ENCODE measurements at places on chromosomes 12 and 14.

DNA sequence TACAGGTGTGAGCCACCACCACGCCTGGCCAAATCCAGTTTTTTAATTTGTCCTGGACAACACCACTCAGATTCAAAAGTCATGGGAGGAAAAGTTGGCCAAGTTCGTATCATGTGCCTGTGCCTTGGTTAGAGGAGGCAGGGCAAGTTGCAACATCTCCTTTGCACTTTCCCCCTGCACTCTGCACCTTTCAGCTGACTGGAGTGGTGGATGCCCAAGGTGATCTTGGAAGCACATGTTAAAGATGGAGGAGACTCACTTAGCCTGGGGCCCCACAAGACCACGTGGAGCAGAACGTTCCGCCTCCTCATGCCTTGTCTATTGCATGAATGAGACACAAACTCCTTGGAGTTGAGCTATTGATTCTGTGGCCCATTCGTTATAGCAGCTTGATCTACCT, 82.1 kb upstream of the FZD10 start:
- no peak for DNase-seq

- DNase-seq: no peak
Measured at GRCh38 chr14:95296966-95297365, 22.7 kb downstream of the CLMN start.

DNA sequence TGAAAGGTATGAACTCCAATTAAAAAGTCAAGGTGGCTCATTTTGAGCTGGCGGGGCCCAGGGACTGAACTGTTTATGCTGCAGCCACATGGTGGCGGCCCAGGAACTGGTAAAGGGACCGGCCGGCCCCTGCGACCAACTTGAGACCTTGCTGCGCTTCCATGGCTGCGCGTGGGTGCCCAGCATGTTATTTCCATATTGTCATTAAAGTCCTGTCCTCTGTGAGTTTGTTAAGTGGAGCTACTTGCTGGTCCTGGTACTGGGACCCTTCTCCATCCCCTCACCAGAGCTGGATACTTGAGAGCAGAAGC, 62.3 kb downstream of the BEGAIN start:
- DNase-seq: peak; percentile 79

GRCh38 chr14:93847473-93847872, 59.2 kb upstream of the PRIMA1 start:
- no peak for DNase-seq

GRCh38 chr12:113732916-113733315, 233.2 kb downstream of the RBM19 start:
- no peak for DNase-seq

DNA sequence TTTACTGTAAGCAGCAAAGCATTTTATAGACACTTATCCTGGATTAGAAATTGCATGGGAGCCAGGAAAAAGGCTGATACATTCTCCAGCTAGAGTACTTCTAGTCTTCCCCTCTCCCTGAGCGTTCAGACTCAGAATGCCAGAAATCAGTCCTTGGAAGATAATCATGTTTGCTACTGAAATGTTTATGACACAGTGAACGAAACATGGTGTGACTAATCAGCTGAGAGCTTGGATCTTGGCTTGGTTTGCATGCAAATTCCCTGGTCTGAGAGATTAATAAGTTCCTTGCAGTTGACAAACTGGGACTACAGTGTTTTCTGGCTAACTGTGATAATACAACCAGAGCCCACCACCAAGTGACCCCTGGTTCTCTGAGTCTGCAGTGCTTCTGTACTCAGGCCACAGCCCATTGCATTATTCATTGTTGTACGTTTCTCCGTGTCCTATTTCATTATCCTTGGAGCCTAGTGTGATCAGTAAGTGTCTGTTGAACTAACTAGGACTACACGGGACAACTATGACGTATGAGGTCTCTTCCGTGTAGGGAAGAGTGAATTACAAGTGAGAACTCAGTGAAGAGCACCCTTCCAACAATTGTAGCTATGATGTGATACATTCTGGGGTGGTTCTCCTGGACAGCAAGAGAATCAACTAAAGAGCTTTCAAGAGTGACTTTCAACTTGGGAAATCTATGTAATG, 34.6 kb upstream of the EVL start:
- no peak for DNase-seq

- DNase-seq: no peak
Measured at GRCh38 chr14:101704140-101704539, 57.4 kb upstream of the PPP2R5C start.

GRCh38 chr12:1881936-1882335, 36.5 kb downstream of the CACNA2D4 start:
- DNase-seq: no peak

GRCh38 chr14:51724650-51725049, 72.9 kb downstream of the FRMD6 start:
- DNase-seq: no peak

DNA sequence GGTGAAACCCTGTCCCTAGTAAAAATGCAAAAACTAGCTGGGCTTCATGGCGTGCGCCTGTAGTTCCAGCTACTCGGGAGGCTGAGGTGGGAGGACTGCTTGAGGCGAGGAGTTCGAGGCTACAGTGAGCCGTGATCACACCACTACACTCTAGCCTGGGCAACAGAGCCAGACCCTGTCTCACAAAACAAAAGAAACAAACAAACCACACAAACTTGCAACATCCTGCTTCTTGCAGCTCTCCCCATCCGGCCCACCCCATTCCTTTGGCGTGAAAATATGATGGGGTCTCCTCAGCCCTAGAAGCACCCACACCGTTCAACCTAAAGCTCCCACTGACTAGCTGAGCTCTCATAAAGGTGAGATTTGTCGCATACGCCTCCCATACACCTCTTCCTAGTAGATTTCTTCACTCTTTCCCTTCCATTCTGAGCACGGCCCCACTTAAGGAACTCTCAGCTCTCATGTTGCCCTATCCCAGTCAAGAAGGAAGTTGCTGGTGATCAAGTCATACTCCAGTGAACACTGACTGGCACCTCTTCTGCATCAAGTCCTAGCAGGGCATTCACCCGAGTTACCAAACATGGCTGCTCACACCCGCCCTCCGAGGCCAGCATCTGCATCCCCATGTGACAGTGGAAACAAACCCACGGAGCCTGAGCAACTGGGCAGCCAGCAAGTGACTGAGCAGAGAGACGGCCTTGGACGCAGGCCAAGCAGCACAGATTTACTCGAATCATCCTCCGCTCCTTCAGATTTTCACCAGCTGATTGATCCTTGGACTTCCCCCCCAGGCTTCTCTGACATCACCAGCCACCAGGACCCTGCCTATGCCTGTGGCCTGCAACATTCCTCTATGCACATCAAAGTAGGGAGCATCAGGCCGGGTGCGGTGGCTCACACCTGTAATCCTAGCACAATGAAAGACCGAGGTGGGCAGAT, 18.9 kb upstream of the CD27 start:
- DNase-seq: no peak

GRCh38 chr12:29113101-29113500, 36.0 kb upstream of the FAR2 start:
- DNase-seq: no peak

- no peak for DNase-seq
Measured at GRCh38 chr12:124795081-124795948, 68.3 kb downstream of the SCARB1 start.

- no peak for DNase-seq
Measured at GRCh38 chr12:68919581-68920239, 13.3 kb downstream of the CPM start.

DNA sequence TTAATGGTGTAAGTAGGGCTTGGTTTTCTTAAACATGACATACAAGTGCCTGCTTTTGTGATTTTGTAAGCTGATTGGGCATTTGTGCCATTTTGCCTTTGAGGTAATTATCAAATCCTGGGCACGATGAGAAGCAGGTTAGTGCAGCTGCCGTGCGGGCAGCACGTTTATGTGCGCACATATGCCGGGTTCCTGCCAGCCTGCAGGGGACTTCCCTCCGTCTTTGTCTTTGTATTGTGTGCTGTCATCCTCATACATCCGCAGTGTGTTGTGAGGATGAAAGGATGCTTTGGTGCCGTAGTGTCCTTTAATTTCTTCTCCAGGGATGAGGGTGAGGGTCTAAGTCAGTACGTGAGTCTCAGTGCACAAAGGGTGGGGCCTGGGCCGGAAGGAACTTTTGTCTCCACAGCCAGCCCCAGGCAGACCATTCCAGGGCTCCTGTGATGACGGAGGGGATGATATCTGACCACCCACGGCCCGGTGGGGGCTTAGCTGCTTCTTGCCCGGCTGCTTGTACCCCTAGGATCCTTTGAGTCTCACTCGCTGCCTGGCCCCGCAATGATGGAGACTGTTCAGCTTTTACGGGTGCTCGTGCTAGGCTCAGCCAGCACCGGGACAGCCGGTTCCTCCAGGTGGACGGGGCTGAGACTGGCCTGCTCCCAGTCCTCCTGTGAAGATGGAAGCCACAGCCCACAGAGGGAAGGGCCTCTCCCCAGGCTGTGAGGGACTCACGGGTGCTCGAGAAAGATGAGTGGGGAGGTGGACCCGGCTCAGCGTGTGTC, 54.6 kb downstream of the ADGRD1 start:
- no peak for DNase-seq

GRCh38 chr14:83196236-83196635, 1662.6 kb upstream of the SEL1L start:
- DNase-seq: no peak

GRCh38 chr14:25080682-25081081, 30.7 kb upstream of the STXBP6 start:
- no peak for DNase-seq

DNA sequence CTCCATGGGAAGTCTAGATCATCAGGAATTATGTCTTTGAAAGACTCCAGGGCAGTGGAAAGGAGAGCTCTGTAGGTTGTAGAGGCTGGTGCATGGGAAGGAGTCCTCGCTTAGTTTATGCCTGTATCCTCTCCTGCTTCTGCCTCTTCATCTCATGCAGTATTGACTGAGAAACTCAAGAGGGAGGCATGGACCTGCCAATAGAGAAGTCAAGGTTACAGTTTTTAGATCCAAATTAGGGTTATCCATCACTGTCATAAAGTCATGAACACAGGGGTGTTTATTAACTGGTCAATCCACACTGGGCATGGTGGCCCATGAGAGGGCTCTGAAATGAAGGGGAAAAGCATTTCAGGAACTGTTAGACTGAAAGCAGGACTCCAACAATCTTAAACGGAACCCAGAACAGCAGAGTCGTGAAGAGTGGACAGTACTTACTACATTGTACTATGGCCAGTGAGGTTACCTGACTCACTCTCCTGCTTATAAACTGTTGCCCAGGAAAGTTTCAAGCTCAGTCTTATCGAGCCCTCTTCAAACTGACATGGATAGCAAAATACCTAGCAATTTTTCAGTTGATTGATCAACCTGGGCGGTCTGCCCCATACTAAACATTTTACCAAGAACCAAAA, 30.1 kb upstream of the DHRS7 start:
- no peak for DNase-seq

GRCh38 chr12:9971181-9971580, at the start of gene CLEC12A:
Gene CLEC12A (plus strand): TSS chr12:9971409. CDS start chr12:9971597, 188 bp downstream.
- no peak for DNase-seq

DNA sequence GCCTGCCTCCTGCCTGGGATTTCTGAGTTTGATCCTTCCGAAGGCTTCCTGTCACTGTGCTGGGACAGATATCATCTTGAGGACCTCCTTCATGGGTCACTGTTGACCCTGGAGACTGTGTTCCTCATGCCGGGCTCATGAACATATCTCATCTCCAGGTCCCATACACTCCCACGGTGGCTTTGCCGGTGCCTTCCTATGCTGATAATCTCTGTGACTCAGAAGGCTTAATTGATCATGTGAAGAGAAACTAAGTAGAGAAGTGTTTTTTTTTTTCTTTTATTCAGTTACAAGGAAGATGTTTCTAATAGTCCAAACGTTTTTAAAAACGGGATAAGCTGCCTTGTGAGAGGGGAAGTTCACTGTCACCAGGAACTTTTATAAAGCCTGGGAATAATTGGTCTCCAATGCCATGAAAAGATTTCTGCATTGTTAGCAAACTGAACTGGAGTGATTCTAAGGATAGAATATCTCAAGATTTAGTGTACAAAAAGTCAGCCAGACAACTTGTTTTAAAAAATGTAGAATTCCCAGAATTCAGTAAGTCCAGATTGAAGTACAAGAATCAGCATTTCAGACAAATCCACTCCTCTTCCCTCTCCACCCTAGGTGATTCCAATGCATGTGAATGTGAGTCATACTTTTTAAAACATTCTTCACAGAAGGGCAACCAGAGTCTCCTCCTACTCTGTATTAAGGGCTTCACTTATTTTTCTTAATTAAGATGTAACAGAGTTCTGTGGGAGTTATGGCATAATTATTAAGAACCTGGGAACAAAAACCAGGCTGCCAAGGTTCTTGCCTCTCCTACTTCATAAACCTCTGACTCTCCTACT, 139.8 kb upstream of the LGR5 start:
- DNase-seq: no peak

DNA sequence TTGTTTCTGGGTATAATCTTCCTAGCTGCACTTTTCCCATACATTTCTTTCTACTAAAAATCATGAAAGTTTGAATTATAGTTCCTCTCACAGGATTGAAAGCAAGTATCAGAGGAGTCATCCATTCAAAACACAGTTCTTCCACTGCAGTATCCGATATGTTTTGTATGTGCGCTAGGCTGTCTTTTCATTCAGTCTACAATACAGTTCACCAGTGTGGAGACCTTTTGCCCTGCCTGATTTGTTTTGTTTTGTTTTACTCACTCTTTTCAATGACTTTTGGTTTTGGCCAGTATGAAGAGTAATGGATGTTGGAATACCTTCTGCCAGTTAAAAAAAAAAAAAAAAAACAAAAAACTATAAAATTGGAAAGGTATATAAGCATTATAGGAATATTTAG, 91.4 kb downstream of the FGD4 start:
- DNase-seq: no peak

DNA sequence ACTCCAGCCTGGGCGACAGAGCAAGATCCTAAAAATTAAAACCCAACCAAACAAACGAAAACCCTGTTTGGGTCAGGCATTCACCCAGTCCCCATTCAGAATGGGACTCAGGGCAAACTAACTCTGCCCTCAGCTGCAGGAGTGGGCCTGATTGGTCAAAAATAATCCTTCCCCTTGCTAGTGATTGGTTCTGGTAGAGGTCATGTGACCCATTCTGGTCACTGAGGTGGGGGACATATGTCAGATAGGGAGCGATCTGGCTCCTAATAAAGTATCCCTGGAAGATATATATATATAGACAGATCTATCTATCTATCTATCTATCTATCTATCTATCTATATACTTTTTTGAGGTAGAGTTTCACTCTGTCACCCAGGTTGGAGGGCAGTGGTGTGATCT, 29.5 kb upstream of the MED13L start:
- DNase-seq: no peak

GRCh38 chr12:23631786-23632377, 317.6 kb downstream of the SOX5 start:
- DNase-seq: no peak

DNA sequence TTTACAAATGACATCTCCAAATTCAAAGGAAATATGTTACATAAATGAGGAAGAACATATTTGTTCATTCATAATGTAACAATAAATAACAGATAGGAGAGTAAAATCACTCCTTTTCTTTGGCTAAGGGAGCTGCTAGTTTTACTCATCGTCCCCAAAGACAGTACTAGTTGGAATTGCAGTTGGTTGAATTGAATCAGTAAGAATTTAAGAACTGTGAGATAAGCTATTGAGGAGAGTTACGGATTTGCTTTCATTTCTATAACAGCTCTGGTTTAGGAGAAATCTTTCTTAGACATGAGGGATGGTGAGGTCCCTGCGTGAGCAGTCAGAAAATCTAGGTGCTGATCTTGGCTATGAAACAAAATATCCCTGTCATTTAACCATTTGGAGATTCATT, 402.8 kb downstream of the AEBP2 start:
- no peak for DNase-seq

- no peak for DNase-seq
Measured at GRCh38 chr12:29638528-29638927, 141.0 kb upstream of the OVCH1 start.

- DNase-seq: no peak
Measured at GRCh38 chr14:103739466-103739792, 23.8 kb downstream of the ZFYVE21 start.

Data from D341Med (cell line).